RWPE2 (cell line): ENCODE measurements at places on chromosomes 1 and 21.

DNA sequence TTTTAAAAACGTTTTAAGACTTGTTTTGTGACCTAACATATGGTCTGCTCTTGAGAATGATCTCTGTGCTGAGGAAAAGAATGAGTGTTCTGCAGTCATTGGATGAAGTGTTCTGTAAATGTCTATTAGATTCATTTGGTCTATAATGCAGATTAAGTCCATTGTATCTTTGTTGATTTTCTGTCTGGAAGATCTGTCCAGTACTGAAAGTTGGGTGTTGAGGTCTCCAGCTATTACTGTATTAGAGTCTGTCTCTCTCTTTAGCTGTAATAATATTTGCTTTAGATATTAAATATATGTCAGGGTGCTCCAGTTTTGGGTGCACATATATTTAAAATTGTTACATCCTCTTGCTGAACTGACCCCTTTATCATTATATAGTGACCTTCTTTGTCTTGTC lies 43.2 kb downstream of the CELF3 start:
- DNase-seq = no peak

DNA sequence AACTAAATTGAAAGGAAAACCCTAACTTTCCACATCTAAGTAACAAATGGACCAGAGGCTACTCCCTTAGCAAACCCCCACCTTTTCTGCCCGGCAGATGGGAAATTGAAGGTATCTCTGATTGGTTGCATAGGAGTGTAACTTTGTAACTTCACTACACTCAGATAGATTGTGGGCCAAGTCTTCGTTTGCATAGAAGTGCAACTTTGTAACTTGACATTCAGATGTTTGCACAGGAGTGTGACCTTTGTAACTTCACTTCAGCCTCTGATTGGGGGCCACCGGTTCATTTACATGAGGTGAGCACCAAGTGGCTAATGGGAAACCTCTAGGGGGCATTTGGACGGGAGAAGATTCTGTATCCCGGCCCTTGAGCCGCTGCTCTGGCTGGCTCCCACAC lies 59.4 kb downstream of the C1orf94 start:
- DNase-seq = no peak

GRCh38 chr1:199283794-199284193 lies 645.0 kb downstream of the PTPRC start:
- no peak for DNase-seq

DNA sequence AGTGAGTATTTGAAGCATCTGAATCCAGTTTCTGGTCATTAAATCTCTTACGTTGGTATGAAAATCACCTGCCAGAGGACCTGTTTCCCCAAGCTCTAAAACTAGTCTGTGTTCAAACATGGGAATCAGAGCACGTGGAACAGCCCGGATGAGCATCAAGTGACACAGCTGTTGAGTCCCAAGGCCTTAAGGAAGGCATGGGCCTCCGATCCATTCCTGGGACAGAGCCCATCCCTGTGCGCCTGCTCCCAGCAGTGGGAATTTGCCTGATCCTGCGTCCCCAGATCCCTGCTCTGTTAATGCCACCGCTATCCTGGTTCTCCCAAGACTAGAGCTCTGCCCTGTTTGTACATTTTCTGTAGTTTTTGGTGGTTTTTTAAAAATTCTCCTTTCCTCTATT lies 68.4 kb upstream of the FBXO28 start:
- DNase-seq = no peak

- DNase-seq = no peak
These were observed 20.9 kb downstream of the GADD45A start for GRCh38 chr1:67705735-67706453.

GRCh38 chr1:209900734-209901133 lies 37.3 kb upstream of the SYT14 start:
- DNase-seq = no peak

DNA sequence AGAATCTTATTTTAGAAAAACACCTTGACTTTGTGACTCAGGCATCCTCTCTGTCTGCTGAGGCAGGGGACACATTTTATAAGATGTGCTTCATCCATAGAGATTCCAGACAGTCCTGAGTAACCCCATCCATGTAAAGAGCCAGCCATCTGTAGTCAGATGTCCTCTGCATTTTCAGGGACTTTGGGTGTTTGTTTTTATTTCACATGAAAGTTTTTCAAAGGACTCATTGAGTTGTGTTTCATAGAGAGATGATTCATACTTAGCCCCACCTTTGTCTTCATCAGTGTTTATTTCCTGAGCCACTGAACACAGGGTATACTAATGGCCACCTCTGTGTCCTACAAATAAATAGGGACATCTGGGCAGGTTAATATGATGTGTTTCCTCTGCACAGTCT lies 280.4 kb downstream of the CACNA1E start:
- no peak for DNase-seq
